Effector CD8-positive, alpha-beta T cell (primary cell): ENCODE measurements at places on chromosomes 6 and 20.
A peak's percentile ranks its signal among the peaks of the same experiment; 100 is the strongest.

DNA sequence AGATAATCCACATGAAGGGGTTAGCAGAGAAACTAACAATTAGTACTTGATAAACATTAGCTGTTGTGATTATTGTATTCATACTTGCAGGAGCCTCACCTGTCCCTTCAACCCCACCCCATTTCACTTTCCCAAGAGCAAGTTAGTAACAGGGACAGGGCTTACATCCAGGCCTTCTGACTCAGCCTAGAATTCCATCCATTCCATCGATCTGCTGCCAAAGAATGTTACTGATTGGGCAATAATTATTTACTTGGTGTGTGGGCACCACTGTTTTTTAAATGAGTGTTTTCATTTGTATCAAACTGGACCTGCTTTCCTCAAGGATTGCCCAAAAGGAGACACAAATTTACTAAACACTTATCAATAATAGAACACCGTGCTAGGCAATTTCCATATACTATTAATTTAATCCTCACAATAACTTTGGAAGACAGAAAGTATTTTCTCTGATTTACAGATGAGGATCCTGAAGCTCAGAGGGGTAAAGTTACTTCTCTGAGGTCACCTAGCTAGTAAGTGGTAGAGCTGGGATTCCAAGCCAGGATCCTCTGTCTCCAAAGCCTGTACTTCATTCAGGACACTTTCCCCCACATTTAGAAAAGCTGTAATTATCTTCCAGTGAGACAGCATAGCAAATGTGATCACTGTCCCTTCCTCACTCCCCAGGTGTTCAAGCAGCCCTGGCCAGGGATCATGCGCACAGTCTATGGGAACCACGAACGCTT is 32.8 kb downstream of the GSS start:
- DNase-seq, result no peak

DNA sequence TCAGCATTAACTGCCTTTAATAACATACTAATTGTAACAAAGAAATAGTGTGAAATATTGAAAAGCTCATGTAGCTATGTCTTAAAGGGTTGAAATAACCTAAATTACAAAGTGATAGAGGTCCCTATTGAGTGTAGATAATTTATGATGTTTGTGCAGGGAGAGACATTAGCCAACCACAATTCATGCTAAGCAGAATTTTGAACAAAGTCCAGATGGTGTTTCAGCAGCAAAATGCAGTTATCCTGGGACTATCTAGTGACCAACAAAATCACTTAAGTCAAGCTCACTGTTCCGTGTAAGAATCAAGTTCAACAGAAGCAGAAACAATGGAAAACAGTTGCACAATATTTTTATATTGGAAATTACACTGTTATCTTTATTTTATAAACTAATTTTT is 218.5 kb downstream of the SIM1 start:
- no peak for DNase-seq

DNA sequence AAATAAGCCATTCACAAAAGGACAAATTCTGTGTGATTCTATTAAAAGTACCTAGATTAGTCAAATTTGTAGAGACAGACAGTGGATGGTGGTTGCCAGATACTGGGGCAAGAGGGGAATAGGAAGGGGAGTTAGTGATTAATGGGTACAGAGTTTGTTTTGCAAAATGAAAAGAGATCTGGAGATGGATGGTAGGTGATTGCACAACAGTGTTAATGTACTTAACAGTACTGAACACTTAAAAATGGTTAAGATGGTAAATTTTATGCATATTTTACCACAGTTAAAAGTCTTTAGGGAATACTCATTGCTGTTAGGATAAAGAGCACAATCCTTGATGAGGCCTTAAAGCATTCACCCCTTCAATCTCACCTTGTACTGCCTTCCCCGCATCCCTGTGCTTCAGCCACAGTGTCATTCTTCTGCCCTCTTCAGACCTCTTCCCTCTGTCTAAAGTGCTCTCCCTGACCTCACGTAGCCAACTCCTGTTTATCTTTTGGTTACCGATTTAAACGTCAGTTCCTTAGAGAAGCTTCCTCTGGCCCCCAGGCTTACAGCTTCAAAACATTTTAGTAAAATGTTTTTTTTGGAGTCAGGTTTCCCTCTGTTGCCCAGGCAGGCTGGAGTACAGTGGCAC is 11.8 kb downstream of the PSMF1 start:
- no peak for DNase-seq

GRCh38 chr6:154314084-154314483 is 42.5 kb downstream of the IPCEF1 start:
- DNase-seq, result no peak

DNA sequence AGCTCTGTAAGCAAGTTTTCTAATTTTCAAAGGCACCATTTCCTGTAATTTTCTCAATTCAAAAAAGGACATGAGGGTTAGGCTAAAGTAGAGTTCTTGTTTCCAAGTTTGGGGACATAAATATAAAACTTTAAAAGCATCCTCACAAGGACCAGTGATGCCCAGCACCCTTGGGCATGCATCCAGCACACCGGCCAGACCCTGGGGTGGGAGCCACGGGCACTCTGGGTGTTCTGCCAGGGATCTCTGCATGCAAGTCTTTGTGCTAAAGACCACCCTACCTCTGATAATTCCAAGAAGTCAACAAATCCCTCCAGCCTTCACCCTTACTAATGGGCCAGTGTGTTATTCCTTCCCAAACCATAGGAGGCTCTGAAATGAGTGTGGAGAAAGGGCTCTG is 46.5 kb downstream of the PLCG1 start:
- DNase-seq, result no peak

- no peak for DNase-seq
Observed at GRCh38 chr6:162124710-162125435, 602.7 kb downstream of the PRKN start.

- DNase-seq, result peak; percentile 16
Observed at GRCh38 chr20:37095108-37095598, 644 bp downstream of the RBL1 start.

DNA sequence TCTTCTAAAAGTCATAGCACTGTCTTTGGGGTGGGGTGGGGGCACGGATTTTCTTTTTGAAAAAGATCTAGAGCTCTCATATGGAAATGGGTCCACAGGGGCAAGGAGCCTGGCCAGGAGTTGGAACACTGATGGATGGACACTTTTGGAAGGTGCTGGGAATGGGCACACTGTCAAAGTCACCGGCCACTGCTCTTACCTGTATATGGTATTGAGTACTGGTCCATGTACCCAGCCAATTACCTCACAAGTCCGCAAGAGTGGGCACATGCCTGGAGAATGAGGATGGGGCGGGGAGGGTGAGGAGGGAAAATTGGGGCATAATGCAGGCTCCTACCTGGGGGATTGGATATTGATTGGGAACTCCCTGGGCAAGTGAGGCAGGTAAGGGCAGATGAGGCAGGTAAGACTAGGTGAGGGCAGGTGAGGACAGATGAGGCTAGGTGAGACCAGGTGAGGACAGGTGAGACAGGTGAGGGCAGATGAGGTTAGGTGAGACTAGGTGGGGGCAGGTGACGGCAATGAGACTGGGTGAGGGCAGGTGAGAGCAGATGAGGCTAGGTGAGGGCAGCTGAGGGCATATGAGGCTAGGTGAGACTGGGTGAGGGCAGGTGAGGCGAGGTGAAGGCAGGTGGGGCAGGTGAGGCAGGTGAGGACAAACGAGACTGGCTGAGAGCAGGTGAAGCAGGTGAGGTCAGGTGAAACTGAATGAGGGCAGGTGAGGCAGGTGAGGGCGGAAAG is 167.9 kb downstream of the NRN1 start:
- no peak for DNase-seq

DNA sequence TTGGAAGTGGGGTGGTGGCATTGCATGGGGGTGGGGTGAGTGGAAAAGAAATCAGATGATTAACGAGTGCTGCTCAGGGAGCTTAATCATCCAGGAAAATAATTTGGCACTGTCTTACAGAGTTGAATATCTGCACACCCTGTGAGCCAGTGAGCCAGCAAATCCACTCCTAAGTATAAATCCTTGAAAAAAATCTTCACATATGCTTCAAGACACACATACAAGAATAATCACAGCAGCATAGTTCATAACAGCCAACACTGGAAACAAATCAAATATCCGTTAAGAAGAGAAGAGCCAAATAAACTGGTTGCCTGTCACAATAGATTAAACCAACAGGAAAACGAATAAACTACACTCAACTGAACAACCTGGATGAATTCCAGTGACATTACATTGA is 62.8 kb downstream of the SAMD3 start:
- no peak for DNase-seq

DNA sequence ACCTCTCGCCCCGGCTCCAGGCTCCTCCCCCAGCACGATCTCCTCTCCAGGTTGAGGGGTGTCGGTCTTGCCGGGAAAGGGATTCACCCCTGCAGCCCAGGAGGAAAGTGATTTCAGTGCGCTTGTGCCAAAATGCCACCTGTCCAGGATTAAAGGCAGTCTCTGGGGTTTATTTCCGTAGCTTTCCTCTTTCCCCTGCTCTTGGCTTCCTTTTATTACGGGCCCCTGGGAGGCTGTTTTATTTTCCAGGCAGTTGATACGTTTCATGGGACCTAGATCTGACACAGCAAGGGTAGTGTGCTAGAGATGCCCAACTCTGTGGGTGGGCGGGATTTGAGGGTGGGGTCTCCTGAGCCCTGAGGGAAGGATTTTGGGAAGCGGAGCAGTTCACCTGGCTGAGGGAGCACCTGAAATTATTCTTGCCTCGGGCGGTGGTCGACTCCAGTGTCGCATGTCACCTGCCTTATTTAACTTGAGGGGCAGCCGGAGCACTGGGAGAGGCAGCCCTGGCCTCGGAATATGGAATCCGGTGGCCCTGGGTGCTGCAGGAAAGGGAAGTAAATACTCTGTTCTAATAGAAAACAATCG is 9.5 kb upstream of the NKX2-2 start:
- DNase-seq, result no peak

GRCh38 chr6:167347226-167347625 is 22.3 kb downstream of the TTLL2 start:
- DNase-seq, result no peak

DNA sequence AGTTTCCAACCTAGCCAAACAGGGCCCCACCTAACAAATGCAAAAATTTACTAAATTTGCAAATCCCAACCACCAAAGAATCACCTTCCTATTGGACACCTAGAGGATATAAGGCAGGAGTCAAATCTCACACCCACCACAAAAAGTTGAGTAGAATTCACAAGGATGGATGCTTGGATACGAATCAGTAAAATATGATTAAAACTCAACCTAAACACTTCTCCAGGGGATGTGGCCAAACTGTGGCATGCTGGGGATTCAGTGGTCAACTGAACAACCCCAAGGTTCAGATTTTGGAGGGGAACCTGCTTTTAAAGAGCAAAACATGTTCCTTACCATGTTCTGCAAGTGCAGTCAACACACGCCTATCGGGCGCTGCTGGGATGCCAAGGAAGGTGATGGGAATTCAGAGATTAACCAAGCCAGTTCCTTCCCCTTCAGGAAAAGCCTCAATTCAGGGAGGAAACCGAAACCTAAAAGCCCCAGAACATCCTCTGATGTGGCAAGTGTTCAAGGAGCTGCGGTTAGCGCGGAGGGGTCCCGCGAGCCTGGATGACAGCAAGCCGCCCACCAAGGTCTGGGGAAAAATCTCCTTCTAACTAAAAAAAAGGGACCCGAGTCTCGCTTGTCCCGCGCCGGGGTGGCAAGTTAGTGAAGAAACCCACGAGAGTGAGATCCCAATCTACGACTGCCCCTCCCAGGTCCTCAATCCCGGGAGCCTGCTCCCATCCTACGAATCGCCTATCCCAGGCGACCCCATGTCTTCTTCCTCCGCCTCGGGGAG is 902 bp downstream of the SAMHD1 start:
- peak; percentile 47 for DNase-seq

DNA sequence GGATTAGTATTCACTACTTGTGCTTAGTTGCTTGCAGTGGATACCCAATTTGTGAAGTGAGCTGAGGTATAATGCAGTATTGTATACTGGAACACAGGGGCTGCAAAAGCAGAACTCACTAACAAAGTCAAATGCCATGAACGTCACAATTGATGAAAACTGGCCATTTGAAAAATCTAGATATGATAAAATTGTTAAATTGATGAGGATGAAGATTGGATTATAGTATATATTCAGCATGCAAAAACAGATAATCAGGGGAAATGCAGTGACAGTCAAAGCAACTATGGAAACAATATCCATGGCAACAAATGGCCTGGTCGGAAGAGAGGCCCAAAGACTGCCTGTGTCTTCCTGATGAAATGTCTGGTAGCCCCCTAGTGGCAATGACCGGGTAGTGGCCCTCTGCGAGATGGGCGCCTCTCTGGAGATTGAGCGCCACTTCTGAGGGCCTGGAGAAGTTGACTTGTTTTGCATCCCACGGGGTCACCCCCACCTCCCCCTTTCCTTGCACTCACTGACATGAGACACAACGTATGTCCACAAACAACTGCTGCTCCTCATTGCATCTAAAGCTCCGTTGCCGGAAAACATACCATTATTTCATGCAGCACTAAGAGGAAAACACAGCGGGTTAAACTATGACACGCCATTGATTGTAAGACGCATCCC is 43.6 kb downstream of the C6orf15 start:
- peak; percentile 58 for DNase-seq

DNA sequence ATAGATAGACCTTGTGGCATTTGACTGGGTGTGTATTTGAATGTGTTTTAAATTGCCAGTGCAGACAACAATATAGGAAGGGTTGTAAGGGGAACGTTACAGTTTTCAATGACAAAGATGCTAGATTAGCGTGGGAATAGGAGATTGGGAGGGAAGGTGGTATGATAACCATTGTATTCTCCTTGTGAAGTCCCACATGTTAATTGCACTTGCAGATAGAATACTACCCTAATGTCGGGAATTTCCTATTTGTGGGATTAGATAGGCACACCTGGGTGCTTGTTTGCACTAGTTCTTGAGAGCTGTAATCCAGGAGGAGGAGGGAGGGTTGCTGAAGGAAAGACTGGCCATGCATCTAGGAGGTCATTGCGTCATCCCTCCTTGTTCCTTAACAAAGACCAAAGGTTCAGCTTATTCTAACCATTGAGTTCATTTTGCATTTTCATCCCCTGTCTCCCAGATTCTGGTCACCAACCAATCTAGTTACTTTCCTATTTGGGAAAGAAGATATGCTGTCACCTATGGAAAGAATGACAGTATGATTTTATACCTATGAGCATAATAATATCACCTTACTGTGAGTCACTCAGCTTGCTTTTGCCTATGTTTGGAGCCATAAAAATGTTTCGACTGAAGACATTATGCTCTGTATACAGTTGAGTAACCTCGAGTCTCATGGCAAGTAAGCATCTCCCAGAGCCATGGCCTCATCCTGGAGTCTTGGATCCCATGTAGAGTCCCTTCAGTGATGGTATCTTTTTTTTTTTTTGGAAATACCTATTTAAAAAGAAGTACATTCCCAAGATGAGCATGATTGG is 201.5 kb downstream of the DTNBP1 start:
- no peak for DNase-seq
